ENCODE measurements at places on chromosomes 3 and 15.

- no peaks in the 10 kb centered on the region for H3K4me1 ChIP-seq
- H3K36me3 ChIP-seq = no peaks in the 10 kb centered on the region
- H3K27me3 ChIP-seq = peaks cover 19% of the 10 kb centered on the region
- DNase-seq = no peak
These were observed 9.7 kb downstream of the ERC2 start for GRCh38 chr3:56458496-56459103.

GRCh38 chr3:167318996-167319615 lies 61.0 kb downstream of the ZBBX start:
- DNase-seq = no peak
- peaks cover 3% of the 10 kb centered on the region for H3K27me3 ChIP-seq
- H3K4me1 ChIP-seq = no peaks in the 10 kb centered on the region
- H3K27ac ChIP-seq = no peak overlapping the region
- no peak overlapping the region for H3K4me3 ChIP-seq

DNA sequence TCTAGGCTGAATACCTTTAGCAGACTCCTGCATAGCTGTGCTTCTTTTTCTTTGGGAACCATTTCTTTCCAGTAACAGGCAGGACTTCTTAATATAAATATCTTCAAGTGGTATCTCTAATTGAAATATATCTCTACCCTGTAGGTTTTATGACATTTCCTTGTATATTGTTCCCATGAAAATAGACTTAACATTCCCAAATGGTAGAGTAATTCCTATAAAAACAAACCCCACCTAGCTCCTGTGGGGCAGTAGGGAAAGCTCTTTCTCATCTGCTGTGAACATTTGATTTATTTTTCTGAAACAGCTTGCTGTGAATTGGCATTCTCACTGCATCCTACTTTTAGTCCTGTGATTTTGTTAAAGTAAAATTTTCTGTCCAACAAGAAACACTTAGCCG lies 20.8 kb downstream of the SELENOT start:
- peaks cover 12% of the 10 kb centered on the region for H3K4me1 ChIP-seq
- H3K36me3 ChIP-seq = peaks cover 12% of the 10 kb centered on the region
- H3K27me3 ChIP-seq = no peaks in the 10 kb centered on the region

GRCh38 chr3:136988651-136989050 lies 30.9 kb downstream of the IL20RB start:
- DNase-seq = no peak
- peaks cover 3% of the 10 kb centered on the region for H3K36me3 ChIP-seq
- no peaks in the 10 kb centered on the region for H3K27me3 ChIP-seq
- no peak overlapping the region for H3K27ac ChIP-seq
- H3K4me3 ChIP-seq = no peak overlapping the region
- H3K4me1 ChIP-seq = no peaks in the 10 kb centered on the region

DNA sequence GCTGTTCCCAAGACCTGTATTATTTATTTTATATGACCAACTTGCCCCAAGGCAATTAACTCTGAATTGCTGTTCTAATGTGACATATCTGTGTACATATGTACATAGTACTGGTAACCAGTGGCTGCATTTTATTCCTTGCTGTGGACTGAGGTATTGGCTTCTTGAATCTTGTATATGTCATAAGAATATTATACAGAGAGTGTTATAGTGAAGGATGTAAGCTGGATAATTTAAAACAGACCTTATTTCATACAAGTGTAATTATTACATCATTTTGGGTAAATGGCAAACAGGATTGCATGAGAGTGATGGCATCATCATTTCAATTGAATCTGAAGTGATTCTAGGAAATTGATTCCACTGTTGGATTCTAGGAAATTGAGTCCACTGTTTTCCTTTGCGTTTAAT lies 32.9 kb downstream of the B3GALNT1 start:
- H3K36me3 ChIP-seq = no peaks in the 10 kb centered on the region
- DNase-seq = no peak
- no peak overlapping the region for H3K4me3 ChIP-seq
- no peaks in the 10 kb centered on the region for H3K27me3 ChIP-seq

DNA sequence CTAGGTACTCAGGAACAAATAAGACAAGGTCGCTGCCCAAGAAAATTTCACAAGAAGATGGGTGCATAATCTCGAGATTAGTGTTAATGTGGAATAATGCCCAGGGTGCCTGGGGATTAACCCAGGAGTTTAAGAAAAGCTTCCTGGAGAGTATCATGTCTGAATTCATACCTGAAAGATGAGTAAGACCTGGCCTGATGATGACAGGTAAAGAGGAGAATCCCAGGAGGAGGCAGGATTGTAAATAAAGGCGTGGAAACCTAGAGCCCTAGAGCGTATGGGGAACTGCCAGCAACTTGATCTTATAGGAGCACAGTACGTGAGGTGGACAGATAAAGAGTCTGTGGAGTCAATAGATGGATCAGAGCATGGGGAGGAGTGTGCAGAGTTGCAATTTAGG lies 43.0 kb downstream of the ARRDC4 start:
- H3K4me1 ChIP-seq = no peaks in the 10 kb centered on the region
- no peak for DNase-seq
- H3K36me3 ChIP-seq = no peaks in the 10 kb centered on the region
- H3K27me3 ChIP-seq = no peaks in the 10 kb centered on the region
- H3K4me3 ChIP-seq = no peak overlapping the region

DNA sequence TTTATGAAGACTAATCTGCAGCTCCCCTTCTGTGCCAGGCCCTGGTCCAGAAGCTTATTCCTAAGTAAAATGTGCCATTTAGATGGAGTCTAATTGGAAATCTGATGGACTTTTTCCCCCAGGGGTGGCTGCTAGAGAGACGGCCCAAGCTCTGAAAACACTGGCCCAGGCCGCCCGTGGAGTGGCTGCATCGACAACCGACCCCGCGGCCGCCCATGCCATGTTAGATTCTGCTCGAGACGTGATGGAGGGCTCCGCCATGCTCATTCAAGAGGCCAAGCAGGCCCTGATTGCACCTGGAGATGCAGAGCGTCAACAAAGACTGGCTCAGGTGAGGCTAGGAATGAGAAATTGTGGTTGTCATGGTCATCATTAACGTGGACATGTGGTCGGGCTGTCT lies 305.8 kb upstream of the TPM1 start:
- no peak overlapping the region for H3K4me3 ChIP-seq
- no peak for DNase-seq
- no peaks in the 10 kb centered on the region for H3K36me3 ChIP-seq
- peaks cover 4% of the 10 kb centered on the region for H3K27me3 ChIP-seq

GRCh38 chr3:33732394-33732793 lies 14.3 kb upstream of the CLASP2 start:
- no peaks in the 10 kb centered on the region for H3K36me3 ChIP-seq
- H3K27me3 ChIP-seq = peaks cover 4% of the 10 kb centered on the region
- H3K4me3 ChIP-seq = no peak overlapping the region

DNA sequence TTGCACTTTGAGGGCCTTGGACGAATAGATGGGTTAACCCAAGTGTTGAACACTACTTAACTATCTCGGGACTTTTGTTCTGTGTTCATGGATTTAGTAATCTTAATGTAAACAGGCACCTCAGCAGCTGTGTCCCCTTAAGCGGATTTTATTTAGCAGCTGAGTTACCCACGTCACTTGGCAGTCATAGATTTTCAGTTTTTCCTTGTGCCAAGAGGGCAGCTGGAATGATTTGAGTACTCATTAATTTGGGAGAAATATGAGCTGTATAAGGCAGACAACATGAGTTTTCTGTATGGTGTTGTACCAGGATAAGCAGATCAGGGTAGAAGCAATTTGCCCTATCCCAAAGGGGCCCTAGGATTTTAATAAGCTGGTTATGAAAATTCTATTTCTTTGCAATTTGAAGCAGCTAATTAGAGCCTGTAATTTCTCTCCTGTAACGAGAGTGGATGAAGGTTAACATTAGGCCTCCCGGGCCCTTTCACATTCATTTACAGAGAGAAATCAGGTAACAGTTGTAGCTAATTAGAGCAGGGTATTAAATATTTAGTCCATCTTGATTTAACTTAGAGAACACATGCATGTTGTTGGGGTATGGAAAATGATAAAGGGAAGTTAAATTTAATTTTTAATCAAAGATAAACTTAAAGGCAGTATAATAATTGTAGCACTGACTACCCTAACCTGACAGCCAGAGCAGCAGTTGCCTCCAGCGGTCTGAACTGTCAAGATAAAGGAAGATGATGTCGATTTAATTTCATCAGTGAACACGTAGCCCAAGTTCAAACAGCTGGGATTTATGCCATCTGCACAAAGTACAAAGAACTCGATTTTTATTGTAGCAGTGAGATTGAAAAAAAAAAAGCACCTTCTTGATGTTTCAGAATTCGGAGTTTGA lies 194.5 kb downstream of the LRTM1 start:
- peaks cover 8% of the 10 kb centered on the region for H3K36me3 ChIP-seq
- no peak overlapping the region for H3K4me3 ChIP-seq
- no peak for DNase-seq
- no peaks in the 10 kb centered on the region for H3K4me1 ChIP-seq
- H3K27me3 ChIP-seq = peaks cover 11% of the 10 kb centered on the region

GRCh38 chr15:93557696-93558095 lies 468.7 kb upstream of the RGMA start:
- no peak overlapping the region for H3K27ac ChIP-seq
- no peaks in the 10 kb centered on the region for H3K36me3 ChIP-seq
- no peaks in the 10 kb centered on the region for H3K4me1 ChIP-seq
- DNase-seq = no peak
- H3K27me3 ChIP-seq = peaks cover 6% of the 10 kb centered on the region

All from naive thymus-derived CD8-positive, alpha-beta T cell (primary cell).